ENCODE measurements at places on chromosomes 1 and 21.
A peak's percentile ranks its signal among the peaks of the same experiment; 100 is the strongest.

GRCh38 chr1:53258216-53258615 lies 19.9 kb upstream of the MAGOH start:
- no peak for DNase-seq

DNA sequence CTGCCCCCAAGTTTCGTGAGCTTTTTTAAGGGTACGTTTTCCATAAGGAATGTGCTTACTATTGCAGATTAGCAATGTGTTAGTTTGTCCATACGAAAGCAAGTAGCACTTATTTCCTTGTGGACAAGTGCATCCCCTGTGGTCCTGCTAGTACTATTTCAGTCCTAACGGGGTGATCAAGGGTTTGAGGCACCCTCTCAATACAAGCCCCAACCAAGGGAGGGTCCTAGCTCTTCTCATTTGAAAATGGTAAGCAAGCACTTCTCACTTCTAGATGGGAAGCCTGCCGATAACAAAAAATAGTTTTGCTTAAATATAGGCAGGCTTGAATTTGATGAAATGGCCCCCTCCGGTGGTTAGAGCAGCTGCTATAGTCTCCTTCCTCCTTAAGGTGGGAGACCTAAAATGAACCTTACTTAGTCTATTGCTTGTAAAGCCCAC lies 64.0 kb upstream of the HMCN1 start:
- DNase-seq: no peak

DNA sequence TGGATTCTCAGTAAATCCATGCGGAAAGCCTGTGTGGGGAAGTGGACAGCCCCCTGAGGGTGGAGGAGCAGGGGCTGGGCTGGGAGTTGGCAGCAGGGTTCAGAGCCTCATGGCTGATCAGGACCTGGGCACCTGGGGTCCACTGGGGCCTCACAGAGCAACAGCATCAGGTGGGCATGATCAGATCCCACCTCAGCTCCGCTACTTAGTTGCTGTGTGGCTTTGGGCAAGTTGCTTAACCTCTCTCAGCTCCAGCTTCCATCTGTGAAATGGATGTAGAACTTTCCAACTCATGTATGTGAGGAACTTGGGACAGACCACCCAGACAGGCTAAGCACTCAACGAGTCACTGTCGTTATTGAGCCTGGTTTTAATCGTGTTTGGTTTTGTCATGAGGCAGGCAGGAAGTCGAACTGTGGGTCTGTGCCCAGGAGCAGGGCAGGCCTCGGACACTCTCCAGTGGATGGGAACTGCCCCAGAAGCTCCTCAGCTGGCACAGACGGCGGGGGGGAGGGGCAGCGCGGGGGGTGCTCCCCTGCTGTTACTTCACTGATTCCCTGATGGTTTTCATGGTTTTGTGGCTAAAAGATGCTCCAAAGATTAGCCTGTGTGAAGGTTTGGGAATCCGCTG lies 155.8 kb upstream of the TMEM51 start:
- DNase-seq: no peak

DNA sequence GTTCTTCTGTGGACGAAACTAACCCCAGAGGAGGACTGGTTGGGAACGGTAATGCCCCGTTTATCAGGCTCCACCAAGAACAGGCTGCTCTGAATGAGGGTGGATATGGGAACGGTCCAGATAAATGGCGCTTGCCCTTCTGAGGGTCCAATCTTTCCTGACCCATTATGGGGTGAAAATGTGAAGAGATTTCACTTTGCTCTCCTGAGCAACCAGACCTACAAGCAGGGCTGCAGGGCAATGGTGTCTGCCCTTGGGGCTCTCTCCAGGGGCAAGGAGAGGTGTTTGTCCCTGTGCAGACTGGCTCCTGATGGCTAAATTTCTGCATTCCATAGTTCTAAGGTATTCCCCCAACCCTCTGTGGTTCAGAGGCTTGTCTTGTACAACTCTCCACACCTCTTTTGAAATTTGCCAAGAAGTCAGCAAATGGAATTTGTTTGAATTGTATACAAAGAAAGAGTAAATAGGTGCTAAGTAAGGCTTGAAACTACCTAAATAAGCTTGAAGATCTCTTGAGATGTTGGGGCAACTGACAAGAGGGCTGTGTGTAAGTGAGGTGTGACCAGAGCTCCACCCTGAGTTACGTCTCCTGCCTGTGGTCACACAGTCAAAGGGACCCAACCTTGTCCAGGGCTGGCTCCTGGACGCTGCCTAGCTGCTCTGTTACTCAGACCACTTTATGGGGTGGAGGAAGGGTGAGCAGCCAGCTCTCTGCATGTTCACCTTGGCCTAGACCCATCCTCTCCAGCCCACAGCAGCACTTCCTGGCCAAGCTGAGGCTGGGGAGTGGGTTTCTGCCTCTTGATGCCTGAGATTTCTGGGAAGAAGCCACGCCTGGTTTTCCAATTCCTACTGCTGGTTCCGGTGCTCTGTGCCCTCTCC lies 24.8 kb downstream of the SLC2A1 start:
- no peak for DNase-seq

GRCh38 chr1:43238085-43238484 lies 31.7 kb upstream of the TMEM125 start:
- no peak for DNase-seq

DNA sequence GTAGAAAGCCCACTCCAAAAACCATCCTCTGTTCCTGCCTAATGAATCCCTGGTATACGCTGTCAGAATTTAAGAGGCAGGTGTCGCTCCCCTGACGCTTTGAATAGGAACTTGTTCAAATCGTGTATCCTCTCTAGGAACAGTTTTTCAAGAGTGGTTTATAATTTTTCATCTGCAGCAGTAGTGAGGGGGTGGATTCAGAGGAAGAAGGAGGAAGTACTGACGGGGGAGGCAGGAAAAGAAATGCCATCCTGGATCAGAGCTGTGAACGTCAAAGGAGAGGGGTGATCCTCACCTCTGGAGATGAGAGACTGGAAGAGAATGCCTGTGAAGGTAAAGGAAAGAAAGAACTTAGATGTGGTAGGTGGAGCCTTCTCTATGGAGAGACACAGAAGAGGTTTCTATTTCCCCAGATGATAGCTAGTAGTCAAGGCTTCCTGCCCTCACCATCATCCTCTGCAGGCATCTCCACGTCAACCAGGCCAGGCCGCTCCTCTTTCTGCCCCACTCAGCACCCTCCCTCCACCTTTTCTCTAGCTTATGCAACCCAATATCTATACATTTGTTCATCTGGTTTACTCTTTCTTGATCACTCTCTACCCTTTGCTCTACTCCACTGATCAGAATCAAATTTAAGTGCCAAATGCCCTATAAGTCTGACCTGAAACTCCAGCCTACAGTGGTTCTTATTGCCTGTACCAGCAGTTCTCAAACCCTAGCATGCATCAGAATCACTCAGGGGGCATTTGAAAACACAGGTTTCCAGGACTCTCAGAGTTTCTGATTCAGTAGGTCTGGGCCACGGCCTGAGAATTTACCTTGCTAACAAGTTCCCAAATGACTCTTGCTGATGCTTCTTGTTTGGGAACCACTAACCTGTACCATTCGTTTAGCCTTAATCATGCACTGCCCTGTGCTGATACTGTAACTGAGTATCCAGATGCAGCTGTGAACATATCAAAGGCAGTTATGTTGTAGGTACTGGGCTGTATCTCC lies 13.1 kb upstream of the BCL9 start:
- DNase-seq: no peak

GRCh38 chr1:95309031-95309471 lies 75.0 kb downstream of the RWDD3 start:
- no peak for DNase-seq

- DNase-seq: no peak
These were observed 148.5 kb downstream of the PIK3R3 start for GRCh38 chr1:45983967-45984366.

DNA sequence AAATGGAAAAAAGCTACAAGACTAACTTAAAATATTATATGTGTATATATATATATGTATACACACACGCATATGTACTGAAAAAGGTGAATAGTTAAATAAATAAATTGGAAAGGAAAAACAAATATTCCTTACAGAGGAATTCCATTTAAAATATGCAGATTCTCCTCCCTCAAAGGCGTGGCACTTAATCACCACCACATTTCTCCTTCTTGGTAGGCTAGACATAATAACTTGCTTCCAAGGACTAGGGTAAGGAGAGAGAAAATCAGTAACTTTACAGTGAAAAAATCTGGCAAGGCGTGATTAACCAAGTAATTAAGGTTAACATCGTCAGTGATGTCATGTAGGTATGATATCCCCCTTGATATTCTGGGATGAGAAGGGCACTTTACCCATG lies 84.0 kb upstream of the USP25 start:
- DNase-seq: no peak

DNA sequence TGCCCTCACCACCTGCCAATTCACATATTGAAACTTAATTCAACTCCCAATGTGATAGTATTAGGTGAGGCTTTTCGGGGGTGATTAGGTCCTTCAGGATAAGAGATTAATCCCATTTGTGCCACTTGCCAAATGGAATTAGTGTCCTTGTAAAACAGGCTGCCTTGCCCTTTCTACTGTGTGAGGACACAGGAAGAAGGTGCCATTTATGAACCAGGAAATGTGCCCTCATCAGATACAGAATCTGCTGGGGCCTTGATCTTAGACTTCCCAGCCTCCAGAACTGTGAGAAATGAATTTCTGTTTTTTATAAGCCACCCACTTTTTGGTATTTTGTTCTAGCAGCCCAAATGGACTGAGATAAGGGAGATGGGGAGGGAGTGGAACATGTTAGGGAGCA lies 39.1 kb upstream of the AGL start:
- DNase-seq: no peak

GRCh38 chr1:156874572-156875340 lies 14.1 kb downstream of the NTRK1 start:
- no peak for DNase-seq

- no peak for DNase-seq
These were observed 200.6 kb downstream of the CRB1 start for GRCh38 chr1:197468543-197469175.

DNA sequence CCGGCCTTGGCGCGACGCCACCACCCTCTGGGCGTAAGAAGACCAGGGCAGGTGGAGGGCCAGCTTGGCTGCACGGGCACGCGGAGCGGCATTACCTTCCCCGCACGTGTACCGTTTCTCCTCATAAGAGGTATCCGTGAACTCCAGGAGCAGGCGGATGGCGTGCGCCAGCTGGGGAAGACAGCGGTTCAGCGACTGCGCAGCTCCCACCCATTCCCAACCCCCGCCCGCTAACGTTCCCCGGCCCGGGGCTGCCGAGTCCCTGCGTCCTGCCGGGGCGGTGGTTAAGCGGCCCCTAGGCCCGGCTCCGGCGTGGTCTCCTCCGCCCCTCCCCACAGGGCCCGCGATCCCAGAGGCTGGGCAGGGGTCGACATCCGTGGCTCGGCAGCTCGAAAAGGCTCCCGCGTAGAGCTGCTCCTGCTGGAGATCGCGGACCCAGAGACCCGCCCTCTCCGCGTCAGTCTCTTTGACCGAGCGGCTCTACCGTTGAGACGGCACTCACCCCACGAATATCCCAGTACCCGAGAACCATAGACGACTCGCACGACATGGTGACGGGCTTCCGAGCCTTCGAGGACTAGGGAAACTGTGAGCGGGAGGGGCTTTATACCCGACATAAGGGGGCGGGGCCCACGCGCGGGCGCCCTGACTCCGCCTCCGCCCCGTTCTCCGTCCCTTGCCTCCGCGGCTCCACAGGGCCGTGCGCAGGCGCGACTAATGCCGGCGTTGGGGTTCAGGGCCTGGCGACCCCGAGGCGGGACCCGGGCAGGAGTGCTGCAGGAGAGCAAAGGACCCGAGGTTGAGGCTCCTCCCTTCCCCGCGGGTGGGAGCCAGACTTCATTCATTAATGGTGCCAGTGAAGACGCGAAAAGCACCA lies 862 bp downstream of the GSTM3 start:
- DNase-seq: peak; percentile 57

- no peak for DNase-seq
These were observed 27.6 kb upstream of the KCNE2 start for GRCh38 chr21:34336245-34336644.

DNA sequence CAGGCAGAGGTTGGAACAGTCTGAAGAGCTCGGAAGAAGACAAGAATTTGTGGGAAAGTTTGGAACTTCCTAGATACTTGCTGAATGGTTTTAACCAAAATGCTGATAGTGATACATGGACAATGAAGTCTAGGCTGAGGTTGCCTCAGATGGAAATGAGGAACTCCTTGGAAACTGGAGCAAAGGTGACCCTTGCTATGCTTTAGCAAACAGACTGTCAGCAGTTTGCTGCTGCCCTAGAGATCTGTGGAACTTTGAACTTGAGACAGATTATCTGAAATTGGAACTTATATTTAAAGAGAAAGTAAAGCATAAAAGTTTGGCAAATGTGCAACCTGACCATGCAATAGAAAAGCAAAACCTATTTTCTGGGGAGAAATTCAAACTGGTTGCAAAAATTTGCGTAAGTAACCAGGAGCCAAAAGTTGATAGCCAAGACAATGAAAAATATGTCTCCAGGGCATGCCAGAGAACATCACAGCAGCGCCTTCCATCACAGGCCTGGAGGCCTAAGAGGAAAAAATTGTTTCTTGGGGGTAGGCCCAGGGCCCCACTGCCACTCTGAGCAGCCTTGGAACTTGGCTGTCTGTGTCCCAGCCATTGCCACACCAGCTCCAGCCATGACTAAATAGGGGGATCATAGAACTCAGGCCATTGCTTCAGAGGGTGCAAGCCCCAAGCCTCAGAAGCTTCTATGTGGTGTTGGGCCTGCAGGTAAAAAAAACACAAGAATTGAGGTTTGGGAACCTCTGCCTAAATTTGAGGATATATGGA lies 675.3 kb downstream of the LTN1 start:
- no peak for DNase-seq

DNA sequence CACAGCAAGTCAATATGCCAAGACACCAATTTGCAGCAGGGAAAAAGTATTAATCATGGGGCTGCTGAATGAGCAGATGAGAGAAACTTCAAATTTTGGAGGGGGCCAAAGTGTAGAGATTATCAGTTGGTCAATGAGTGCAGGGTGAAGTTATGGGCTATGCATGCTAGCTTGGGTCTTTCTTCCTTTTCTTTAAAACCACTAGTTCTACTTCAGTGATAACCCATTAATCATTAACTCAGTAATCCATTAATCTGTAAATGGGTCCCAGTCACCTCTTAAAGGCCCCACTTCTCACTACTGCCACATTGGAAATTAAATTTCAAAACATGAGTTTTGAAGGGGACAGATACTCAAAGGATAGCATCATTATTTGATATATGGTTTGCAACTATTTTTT lies 688.6 kb upstream of the ADGRL4 start:
- DNase-seq: no peak

DNA sequence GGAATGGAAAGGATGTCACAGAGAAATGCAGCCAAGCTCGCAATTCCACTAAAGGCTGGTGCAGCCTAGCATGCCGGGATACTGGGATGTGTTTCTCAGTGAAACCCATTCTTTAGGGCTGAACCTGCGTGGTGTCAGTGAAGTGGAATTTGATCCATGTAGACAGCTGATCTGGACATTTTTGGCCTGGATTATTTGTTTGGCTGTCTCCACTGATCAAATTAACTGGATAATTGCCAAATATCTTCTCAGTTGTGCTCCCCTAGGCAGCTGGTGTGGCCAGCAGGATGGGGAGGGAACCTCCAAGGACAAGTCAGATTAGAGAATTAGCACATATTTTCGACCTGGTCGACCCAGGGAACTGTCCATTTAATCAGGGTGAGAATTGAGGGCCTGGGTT lies 318.4 kb downstream of the RPS6KC1 start:
- DNase-seq: no peak

GRCh38 chr1:42211224-42211623 lies 46.7 kb upstream of the GUCA2A start:
- DNase-seq: no peak

GRCh38 chr1:54007613-54008012 lies 10.4 kb downstream of the LDLRAD1 start:
- no peak for DNase-seq

- DNase-seq: no peak
These were observed 1667.8 kb downstream of the KCNT2 start for GRCh38 chr1:194940336-194941030.

All from activated T-helper 1 cell treated with anti-CD3 and anti-CD28 coated beads, Interleukin-2, amount 50 U/mL, for 16 hours (primary cell).